ENCODE measurements at places on chromosomes 2 and 18.

GRCh38 chr18:24741965-24742724, 281.7 kb downstream of the HRH4 start:
- DNase-seq = no peak

GRCh38 chr2:2293527-2294089, 37.5 kb downstream of the MYT1L start:
- DNase-seq = no peak

GRCh38 chr2:129240061-129240460, 739.4 kb upstream of the RAB6C start:
- DNase-seq = no peak

DNA sequence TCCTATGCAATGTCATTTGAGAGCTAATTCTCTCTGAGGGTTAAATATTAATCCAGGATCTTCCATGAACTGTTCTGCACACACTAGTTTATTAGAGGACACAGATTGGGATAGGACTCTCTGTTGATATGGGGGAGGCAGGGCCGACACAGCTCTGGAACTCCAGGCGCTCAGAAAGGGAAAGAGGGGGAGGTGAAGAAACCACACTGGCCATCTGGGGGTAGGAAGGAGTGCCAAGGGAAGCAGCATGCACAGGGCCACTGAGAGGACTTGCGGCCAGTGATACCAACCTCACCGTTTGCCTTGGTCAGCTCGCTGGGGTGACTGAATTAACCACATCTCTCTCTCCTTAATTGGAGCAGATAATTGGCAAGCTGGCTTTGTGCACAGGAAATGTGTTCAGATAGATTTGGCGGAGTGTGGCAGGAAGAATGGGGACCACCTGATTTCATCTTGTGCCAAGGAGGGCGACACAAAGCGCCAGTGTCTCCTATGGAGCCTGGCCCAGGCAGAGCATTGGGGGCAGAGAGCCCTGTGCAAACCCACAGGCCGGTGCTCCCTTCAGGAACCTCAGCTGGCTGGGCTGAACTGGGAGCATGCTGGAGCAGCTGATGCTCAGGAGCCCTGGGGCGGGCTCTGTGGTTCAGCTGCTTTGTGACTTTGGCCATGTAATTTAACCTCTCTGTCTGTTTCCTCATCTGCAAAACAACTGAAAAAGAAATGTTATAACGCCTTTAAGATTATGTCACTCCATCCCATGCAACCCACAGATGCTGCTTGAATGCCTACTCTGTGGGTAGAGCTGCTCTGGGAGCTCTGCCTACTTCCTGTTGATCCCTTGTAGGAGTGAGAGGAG, 114.7 kb upstream of the STON1 start:
- DNase-seq = no peak

GRCh38 chr2:20538308-20539132, 91.6 kb downstream of the RHOB start:
- no peak for DNase-seq

DNA sequence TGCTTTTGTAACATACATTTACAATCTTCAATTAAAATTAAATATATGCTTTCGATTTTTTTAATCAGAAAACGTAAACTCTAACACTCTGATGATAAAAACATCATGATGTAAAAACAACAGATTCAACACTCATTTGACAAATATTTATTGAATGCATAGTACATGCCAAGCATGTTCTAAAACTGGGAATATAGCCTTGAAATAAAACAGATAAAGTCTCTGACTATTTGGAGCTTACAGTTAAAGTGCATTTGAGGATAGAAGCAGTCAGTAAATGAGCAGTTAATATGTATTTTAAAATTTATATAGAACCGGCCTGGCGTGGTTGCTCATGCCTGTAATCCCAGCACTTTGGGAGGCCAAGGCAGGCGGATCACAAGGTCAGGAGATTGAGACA, 47.8 kb downstream of the TMX3 start:
- DNase-seq = no peak

GRCh38 chr18:74489676-74490075, 6.5 kb upstream of the CNDP2 start:
- DNase-seq = no peak

- DNase-seq = no peak
Measured at GRCh38 chr2:65656160-65656718, 223.8 kb upstream of the SPRED2 start.

- DNase-seq = no peak
Measured at GRCh38 chr2:69693775-69694450, 48.0 kb upstream of the ANXA4 start.

DNA sequence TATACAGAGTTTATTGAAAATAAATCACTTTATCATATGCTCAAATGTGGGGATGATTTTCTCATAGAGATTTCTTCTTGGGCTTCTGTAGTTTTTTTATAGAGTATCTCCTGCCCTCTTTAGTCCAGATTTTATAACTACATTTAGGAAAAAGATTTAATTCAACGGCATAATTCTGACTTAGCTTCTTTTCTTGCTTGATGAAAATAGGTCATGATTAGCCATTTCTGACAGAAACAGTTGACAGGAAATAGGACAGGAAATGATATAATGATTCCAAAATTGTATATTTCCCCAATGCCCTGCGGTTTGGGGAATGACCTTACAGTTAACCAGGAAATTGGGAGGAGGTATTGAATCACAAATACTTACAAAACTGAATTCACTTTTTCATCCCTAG, 1531.9 kb upstream of the ACVR2A start:
- DNase-seq = no peak

DNA sequence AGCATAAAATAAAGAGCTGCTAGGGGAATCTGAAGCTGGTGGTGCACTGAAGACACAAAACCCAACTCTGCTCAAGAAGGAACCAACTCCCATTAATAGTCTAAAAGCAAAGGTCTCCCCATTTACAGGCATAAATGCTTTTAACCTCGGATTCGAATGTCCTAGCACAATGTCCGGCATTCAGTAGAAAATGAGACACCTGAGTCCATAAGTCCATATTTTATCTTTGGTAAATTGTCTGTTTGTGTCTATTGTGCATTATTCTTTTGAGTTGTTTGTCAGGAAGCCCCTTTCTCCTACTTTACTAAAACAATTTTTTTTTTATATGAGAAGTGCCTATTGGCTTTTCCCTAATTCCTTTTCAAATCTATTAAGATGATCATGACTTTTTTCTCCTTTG, 179.5 kb upstream of the SMAD7 start:
- DNase-seq = no peak

DNA sequence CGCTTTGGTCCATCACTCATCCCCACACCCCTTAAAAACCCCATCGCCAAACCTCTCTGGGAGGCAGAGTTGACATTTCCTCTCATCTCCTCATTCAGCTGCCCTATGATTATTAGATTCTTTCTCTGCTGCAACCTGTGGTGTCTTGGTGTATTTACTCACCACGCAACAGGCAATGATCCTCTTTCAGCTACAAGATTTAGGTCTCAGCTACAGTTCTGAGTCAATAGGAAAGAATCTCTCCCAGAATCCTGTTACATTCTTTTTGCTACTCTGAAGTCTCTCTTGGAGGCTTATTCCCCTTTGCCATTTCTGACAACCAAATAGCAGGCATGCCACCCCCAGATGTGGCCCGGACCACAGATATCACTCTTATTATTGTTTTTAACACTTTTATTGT, 468.3 kb upstream of the GYPC start:
- DNase-seq = no peak

DNA sequence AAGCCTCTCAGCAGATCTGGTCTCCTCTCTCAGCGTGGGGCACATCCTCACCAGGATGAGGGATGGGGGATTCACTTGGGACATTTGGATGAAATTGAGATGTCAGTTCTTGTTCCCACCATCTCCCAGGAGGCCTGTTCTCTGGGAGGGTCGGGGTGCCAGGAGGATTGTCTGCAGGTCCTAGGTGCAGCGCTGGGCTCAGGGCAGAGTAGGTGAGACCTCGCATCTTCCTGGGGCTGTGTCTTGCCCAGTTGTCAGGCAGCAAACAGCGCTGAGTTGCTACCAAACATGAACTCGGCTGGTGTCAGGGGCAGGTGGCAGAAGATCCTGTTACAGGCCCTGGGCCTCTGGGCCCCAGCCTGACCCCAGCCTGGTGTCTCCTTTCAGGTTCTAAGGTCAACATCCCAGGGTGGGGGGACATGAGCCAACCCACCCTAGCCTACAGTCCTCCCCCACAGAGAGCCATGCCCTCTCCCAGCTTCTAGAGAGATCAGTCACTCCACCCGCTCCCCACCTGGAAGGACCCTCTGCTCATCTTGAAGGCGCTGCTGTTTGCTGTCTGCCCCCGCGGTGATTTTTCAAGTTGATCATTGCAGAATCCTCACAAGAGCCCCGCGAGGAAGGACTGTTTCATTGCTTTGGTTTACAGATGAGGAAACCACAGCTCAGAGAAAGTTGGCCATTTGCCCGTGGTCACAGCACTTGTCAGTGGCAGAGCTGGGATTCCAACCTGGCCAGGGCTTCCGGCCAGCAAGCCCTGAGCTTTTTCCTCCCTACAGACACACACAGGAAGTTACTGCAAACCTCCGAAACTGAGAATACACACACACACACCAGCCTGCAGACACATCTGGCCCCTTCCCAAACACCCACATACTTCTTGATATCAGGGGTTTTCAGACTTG, 83.9 kb downstream of the STPG4 start:
- peak; percentile 33 for DNase-seq

- DNase-seq = peak; percentile 54
Measured at GRCh38 chr18:3596637-3597384, 146.8 kb downstream of the TGIF1 start.

- no peak for DNase-seq
Measured at GRCh38 chr2:48914477-48915089, 159.1 kb upstream of the LHCGR start.

GRCh38 chr2:217787160-217787877, 215.5 kb downstream of the TNS1 start:
- DNase-seq = no peak

- no peak for DNase-seq
Measured at GRCh38 chr2:68839260-68839833, 31.9 kb downstream of the BMP10 start.

- DNase-seq = no peak
Measured at GRCh38 chr2:217360111-217360510, 500.2 kb upstream of the TNP1 start.

DNA sequence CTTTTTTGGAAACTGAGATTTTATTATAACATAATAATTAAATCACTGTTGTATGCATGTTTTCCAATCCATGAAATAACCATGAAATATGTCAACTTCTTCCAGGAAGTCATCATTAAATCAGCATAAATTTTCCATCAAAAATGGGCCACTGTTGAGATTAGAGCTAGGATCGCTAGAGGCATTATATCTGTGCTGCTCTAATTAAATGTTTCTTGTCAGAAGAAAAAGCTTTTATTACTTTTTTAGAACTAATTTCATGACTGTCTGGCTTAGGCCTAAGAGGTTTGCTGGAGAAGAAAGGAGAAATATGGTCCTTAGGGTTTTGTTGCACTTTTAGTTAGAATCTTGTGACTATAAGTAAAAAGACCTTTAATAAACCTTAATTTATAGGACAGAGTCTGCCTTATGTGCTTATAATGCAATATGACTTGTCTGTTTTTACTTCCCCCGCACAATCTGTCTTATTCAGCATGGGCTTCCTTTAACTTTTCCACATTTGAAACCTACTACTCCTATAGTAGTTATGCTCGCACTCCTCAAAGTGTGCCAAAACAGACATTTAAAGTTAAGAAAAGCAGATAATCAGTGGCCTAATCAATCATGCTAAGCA, 363.4 kb upstream of the GCFC2 start:
- DNase-seq = no peak

DNA sequence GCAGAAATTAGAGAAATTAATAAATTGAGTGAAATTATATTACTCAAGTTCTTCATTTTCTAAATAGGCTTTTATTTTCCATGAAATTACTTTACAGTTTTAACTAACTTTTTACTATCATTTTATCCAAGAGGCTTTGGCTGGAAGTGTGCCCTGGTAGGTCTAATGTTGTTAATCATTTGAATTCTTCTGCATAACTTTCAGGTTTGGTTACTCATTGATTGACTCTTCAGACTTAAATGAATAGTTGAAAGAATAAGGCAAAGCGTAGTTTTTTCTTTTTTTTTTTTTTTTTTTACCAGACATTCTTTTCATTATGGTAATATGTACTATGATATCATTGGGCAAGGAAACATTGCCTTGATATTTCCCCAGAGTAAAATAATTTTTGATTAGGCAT, 228.4 kb upstream of the MMADHC start:
- DNase-seq = no peak

GRCh38 chr2:118242216-118242615, 153.9 kb downstream of the INSIG2 start:
- DNase-seq = no peak

DNA sequence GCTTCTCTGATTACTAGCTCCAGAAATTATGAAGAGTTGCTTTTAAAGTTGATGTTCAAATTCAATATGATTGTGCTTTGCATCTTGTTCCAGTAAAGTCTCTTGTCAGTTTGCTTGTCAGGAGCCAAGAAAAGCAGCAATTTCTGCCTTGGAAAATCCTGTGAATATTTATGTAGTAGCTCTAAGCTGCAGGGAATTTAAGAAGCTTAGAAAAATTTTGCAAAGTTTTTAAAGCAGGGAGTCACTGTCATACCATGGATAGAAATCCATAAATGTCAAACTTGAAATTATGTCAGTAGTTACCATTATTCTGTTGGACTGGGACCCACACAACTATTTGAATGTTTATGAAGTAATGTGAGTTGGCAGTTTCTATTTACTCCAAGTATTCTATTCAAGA, 169.3 kb downstream of the TMEM200C start:
- no peak for DNase-seq

DNA sequence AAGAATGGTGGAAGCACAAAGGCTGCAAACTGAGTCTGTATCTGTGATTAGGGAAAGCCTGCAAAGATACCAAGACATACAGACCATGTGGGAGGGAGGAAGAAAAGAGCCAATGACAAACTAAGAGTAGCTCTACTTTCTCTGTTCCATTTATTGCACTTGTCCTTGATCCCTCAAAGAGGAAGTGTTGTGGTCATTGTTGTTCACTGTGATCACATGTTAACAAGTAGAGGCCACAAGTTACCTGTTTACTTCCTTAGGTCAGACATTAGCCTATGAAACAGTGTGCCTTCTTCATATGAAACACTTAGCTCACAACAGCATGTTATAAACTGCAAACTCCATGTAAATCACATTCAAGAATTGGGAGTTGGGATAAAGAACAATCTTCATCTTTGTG, 32.6 kb downstream of the MAP2 start:
- no peak for DNase-seq

DNA sequence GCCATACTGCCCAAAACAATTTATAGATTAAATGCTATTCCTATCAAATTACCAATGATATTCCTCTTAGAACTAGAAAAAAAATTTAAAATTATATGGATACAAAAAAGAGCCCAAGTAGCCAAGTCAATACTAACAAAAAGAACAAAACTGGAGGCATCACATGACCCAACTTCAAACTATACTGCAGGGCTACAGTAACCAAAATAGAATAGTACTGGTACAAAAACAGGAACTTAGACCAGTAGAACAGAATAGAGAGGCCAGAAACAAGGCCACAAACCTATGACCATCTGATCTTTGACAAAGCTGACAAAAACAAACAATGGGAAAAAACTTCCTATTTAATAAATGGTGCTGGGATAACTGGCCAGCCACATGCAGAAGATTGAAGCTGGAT, 86.1 kb upstream of the KYNU start:
- no peak for DNase-seq

GRCh38 chr2:232886176-232886575, 16.1 kb downstream of the SNORC start:
- DNase-seq = no peak
